ENCODE measurements at places on chromosomes 2 and 18.

GRCh38 chr2:226873051-226873620 is 37.3 kb downstream of the RHBDD1 start:
- DNase-seq = no peak

GRCh38 chr2:109272461-109272860 is 143.5 kb downstream of the SH3RF3 start:
- no peak for DNase-seq

DNA sequence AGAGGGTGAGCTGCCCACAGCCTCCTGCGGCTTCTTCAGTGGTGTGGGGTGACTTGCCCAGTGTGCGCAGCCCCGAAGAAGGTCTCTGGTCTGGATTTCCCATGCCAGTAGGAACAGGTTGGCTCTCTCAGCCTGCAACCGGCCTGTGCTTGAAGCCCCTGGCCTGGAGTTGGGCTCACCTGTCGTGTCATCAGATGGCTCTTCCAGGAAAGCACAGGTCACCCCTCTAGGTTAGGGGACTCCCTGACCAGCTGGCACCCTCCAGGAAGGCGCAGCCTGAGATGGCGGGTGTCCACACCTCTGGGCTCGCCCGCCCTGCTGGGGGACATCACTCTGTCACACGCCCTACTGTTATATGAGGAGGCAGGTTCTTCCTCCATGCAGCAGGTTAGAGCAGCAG is 179.8 kb downstream of the SEPTIN10 start:
- no peak for DNase-seq

DNA sequence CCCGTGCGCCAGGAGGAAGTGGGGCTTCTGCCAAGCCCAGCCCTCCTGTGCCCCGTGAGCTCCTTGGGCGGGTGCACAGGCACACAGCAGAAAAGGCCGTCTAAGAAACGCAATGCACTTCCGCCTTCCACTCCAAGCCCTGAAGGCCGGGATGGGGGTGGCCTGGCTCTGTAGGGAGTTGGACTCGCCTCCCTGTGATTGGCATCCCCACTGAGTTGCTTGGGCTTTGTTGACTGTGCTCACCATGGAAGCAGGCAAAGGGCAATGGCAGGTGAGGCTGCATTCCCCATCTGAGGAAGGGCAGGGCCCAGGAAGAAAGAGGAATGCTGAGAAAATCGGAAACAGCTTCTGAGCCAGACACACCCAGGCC is 66.8 kb downstream of the CRACDL start:
- no peak for DNase-seq

DNA sequence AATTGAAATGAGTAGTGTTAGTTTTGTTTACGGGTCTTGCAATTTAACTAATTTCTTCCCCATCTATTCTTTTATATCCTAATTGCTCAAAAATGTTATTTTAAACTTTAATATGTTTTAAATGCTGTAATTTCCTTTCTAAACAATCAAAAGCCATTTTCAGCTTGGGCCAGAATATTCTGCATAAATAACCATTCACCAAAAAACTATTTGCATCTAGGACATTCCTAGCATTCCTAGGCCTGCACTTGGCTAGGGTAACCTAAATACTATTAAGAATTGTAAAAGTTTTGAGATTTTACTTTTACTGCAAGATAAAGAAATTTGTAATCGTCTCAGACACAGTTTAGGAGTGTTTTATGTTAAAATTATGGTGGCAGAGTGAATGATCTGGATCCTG is 7.8 kb upstream of the ETAA1 start:
- DNase-seq = peak; percentile 9

DNA sequence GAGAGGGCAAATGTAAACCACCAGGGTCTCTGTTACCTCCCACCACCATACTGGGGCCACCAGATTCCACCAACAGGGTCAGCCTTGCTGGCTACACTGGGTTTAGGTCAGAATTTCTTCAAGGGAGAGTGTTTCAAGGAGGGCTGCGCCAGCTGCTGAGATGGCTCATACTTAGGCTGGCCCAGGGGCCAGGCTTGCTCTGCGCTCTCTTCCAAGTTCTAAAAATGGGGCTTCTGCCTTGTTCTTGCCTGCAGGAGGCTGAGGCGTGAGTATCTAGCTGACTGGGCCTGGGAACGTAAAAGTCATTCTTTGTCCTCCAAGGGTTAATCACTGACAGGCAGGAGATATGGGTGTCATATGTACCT is 28.1 kb downstream of the MRPL33 start:
- DNase-seq = no peak

DNA sequence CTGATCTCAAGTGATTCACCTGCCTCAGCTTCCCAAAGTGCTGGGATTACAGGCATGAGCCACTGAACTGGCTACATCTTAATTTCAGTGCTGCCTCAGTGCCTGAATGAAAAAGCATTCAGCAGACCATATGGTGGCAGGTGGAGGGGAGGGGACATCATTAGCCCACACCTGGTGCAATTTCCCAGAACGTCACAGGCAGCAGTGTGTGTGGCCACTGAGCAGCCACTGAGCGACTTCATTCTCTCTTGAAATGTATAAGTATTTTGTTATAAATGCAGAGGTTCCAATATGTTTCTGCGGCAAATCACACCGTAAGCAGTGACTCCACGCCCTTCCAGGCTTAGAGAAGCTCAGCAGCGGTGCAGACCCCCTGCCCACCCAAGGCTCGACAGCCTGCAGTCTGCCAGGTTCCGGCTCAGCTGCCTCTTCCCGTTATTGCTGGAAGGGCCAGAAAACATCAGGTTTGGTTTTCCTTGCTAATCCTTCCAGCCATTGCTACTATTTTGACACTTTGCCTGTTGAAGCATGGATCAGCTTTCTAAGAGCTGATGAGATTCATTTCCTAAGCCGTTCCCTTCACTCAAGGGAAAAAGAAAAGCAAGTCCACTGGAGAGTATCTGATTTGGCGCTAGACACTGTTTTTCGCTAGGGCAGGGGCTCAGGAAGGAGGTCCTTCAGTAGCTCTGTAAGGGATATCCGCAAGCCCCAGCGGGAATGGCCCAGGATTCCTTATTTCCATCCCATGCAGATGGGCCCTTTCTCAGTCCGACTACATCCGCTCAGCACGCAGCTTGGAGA is 250.7 kb downstream of the VAPA start:
- DNase-seq = no peak

GRCh38 chr2:29213888-29214291 is 98.7 kb downstream of the CLIP4 start:
- no peak for DNase-seq

DNA sequence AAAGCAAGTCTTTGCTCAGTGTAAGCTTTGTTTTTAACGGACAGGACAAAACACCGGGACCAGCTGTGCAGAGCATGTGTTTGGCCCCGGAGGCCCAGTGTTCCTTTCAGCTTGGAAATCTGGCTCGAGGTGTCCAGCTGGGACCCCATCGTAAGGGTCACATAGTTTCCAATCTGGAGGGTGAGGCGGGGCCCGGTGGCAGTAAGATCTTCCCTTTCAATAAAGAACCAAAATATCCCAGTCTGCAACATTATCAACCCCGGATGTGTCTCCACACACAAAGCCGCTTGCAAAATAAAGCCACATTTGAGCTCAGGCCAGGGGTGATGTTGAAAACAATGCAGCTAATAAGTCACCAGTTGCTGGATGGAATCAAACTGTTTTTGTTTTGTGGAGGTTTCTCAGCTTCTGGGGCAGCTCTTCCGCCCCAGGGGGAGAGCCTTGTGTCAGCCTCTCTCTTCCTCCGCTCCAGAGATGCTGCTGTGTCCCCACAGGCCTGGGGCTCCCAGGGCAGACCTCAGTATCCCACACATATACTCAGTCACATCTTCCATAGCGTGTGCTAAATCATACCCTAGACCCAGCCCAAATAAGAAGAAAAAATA is 138.6 kb upstream of the GLI2 start:
- no peak for DNase-seq

- no peak for DNase-seq
Observed at GRCh38 chr2:153404792-153405191, 73.8 kb downstream of the RPRM start.

DNA sequence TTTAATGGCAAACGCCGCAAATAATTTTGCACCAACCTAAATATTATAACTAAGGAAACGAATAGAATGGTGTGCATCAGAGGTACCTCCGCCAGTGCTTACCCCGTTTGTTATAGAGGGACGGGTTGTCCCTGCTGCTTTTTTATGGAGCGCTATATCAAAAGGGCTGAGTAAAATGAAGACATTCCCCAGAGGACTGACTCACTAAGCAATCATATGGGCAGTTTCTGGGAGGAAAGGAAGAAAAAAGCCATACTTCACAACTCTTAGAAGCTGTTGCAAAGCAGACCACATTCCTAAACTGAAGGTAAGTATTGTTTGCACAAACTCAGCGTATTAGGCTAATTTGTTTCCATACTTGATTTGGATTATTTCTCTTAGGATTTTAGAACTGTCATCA is 12.9 kb downstream of the ID2 start:
- no peak for DNase-seq

DNA sequence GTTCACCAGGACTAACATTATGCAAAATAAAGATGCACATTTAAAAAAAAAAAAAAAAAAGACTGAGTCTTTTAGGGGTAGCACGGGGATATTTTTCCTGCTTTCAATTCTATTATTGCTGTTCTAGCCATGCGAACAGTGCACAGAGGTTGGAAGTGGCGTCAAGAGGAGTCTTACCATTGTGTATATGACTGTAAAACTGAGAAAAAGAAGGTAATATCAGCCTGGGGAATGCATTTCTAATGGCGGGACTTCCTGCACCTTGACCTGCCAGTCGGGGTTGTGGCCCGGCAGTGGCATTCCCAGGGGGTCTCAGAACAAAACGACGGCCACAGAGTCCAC is 48.5 kb upstream of the ATP6V1B1 start:
- no peak for DNase-seq

DNA sequence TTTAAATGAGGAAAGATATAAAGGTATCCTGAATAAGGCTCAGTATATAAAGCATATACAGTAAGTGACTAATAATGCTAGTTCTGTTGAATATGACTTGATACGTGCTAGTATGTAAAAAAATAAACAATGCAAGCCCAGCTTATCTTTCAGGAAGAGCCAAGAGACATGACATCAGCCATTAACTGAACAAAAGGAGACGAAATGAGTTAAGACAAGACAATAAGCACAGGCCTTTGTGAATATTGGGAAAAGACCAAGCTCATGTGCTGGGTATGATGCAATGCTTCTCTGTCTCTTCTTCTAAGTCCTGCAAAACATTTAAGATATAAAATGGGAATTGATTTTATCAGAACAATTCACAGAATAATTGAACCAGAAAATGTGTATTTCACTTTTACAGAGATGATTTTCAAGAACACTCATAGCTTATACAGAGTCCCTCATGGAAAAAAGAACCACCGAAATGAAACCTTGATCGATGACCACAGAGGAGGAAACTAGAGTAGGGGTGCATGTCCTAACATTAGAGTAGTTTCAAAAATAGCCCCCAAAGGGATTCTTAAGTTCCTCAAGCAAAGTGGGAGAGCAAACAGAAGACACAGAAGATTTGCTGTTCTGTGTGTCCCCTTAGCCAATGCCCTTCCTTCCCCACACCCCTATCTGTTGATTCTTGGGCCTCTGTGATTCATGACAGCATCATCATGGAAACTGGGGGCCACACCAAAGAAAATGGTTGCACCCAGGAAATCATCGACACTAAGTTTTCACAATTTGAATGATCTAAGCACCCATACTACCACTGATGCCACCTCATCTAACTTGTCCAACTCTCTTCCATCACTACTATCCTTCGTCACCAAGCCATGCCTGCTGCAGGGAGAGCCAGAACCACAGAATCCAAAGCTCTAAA is 68.0 kb upstream of the CRIM1 start:
- DNase-seq = no peak

DNA sequence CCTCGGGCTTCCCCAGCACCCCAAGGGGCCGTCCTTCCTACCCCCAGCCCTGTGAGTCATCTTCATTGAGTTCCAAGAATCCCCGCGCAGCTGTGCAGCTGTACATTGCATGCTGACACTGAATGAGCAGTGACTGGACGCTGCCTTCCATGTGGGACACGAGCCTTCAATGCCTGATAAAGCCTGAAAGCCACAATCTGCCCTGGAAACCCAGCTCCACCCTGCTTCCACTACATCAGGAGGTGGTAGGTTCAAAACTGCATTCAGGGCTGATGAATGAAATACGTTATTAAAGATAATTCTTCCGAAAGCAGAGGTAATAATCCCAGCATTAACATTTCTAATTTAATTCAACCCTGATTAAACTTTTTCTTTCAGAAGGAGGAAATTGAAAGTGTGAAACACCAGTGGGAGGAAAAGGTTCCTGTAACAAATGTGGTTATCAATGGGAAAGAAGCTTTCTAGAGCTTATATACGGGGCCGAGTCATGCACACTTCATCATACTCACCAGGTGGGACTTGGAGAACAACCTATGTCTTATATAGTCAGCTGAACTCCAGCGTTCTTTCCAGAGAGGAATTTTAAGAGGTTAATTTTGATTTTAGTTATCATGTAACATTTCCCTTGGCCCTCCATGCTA is 360.1 kb downstream of the LPIN1 start:
- no peak for DNase-seq

- DNase-seq = no peak
Observed at GRCh38 chr2:18456026-18456425, 104.4 kb downstream of the RDH14 start.

DNA sequence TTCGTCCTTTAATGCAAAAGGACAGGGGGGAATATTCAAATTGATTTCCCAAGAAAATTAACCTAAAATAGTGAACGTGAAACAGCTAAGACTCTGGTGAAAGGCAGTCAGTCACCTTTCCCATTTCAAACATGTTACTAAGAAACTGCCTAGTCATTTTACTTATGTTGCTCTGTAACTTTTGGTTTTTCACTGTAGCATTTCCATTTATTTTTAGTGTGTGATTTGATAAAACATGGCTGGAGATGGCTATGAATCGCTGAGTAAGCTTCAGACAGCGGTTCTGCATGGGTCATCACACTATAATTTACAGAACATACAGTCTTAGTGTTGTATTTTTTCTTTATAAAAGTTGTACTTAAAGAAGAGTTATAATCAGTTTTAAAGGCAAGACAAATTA is 16.0 kb upstream of the KIDINS220 start:
- no peak for DNase-seq

DNA sequence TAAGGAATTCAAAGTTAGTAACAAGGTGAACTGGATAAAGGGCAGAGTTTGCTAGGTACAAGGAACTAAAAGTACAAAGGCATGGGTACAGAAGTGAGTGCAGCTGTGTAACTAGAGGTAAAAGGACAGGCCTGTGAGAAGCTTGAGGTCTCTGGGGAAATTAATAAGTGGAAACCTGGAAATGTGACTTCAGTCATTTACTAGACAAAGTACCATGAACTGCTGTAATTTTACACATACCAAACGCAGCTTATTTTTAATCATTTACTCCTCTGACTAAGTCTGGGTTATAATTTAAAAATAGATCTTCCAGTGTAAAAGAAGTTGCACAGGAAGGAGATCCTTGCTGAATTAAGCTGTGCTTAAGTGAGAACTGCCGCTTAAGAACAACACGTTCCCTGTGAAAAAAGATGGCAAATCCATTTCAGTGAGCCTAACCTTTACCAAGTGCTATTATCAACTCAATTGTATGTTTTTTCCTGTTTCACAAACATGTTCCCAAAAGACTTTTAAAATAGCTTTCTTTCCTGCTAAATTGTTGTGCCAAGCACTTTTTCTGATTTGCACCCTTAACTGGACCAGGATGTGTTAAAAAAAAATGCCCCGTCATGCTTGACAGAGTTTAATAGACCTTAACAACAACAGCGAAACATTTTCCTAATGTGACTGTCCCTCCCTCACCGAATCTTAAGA is 44.3 kb downstream of the CALCRL start:
- DNase-seq = no peak

GRCh38 chr2:110871637-110872036 is 139.3 kb downstream of the ACOXL start:
- DNase-seq = no peak
